ENCODE measurements at places on chromosomes 1 and 21.

DNA sequence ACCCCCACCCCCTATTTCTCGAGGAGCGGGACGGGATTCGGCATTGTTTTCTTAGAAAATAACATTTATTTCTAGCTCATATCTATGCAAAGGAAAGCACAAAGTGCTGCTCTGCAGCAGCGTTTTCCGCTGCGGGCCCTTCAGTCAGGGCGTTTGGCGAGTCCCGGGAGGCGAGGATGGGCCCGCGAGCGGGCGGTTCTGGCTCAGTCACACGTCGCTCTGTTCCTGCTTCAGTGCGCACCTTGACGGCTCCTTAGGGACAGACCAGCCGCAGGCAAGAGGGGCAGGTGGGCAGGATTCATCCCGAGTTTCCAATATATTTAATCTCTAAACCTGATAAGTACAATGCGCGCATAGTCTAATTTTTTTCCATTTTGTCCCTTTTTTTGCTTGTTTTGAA, 5.7 kb downstream of the DMRTA2 start:
- no peak for DNase-seq

GRCh38 chr1:12525311-12526181, 92.5 kb downstream of the DHRS3 start:
- DNase-seq = no peak

- no peak for DNase-seq
Observed at GRCh38 chr1:231075020-231075419, 35.0 kb upstream of the FAM89A start.

- no peak for DNase-seq
Observed at GRCh38 chr1:200075938-200076546, 48.5 kb downstream of the NR5A2 start.

GRCh38 chr1:44422161-44422560, 17.1 kb downstream of the RNF220 start:
- DNase-seq = no peak

DNA sequence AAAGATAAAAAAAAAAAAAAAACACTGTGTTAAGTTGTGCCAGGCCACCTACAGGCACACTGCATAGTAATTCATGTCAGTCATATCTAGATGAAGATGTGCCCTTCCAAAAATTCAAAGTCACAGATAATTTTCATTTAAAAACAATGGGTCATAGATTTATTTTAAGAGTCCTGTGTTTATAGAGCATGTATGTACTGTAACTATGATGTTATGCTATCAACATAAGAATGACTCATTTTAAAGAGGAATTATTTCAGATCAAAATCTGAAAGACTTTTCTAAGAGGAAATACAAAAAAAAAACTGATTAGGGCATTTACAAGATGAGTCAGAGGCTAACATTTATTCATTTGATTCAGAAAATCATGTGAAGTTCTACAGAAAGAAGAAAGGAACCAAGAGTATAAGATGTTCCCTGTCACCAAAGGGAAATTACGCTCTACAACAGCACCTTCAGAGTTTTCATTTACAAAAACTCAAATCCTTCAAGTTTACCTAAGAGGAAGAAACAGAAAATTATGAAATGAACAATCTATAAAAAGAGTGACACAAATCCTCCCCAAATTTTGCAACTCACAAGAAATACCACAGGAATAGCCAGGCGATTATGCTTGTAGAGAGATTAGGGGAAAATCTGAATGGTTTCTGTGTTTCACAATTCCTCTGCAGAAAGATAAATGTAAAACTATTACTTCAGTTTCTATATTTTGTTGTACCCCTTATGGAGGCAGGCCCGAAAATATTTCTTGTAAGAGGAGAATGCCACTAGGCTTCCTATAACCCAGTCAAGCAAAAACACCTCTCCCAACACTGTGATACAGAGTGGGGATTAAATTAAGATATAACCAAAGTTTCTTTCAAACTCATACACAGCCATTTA, 13.8 kb downstream of the TP53BP2 start:
- DNase-seq = no peak

GRCh38 chr1:230043081-230043480, 24.0 kb upstream of the GALNT2 start:
- no peak for DNase-seq

- no peak for DNase-seq
Observed at GRCh38 chr1:226677027-226678020, 61.8 kb downstream of the ITPKB start.

DNA sequence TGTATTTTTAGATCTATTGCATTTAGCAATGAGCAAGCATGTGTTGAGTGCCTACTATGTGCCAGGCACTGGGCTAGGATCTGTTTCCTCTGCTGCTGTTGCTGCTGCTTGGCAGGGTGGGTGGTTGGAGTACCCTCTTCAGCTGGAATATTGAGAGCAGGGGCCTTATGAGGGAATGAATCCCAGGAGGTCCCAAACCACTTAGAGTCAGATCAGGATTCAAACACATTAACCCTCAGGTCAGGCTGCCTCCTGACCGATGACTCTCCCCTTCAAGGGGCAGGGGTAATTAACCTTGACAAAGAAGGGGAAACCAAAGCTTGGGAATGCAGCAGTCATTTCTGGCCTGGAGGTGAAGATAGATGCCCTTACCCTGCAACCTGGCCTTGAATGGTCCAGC, 138.0 kb downstream of the IGSF21 start:
- no peak for DNase-seq

- DNase-seq = peak; percentile 24
Observed at GRCh38 chr1:25642574-25643108, 26.1 kb downstream of the MAN1C1 start.

- DNase-seq = no peak
Observed at GRCh38 chr1:206094024-206094423, 23.2 kb downstream of the AVPR1B start.

- no peak for DNase-seq
Observed at GRCh38 chr1:213519098-213519497, 468.1 kb downstream of the RPS6KC1 start.

DNA sequence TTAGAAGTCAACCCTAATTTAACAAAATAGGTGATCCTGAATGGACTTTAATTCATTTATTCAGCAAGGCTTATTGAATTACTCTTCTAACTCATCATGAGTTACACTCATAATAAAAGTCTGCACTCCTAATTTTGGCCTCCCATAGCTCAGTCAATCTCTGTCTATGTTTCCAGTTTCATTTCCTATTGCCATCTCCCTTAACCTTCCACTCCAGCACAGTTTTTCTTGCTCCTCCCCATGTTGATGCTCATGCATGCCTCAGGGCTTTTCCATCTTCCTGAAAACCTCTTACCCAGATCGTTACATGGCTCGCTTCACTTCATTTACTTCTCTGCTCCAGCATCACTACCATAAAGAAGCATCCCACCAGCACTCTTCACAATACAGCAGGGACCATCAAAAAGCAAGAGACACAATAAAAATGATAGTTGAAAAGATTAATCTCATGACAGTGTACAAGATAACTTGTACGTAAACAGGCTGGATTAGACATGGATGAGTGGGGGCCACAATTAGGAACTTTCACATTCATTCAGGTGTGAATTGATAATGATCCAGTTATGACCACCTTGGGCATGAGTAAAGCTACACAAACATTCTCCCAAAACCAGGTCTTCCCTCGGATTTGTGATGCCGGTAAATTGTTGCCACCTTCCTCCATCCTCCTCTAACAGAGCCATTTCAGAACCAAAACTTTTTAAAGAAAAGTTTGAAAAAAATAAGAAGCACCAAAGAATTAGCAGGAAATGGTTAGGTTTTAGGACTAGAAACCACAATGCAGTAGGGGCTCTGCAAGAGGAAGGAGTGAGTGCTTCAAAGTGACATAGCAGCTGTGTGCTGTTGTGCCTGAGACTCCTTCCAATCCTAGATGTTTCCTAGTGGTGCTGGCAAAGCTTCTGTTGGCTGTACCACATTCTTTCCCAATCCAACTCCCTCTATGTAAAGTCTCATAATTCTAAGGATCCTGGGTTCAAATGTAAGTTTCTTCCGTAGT, 89.8 kb downstream of the OLFML2B start:
- DNase-seq = no peak

DNA sequence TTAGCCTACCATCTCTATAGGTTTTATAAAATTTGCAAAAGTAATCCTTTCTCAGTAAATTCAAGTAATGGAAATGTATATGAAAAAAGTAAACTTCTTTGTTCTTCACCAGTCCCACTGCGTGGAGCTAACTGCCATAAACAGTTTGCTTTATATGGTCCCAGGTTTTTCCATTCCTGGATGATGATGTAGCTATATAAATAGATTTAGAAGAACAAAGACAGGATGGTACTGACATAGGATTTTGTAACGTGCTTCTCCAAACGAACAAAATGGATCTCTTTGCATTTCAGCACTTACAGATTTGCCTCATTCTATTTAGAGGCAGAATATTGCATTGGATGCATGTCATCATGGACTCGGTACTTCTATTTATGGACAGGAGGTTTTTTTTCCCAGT, 57.3 kb downstream of the SMYD2 start:
- no peak for DNase-seq

GRCh38 chr1:150887018-150887417, at the start of gene CTXND2:
TSS of gene CTXND2 (plus strand) at chr1:150887136. CDS start at chr1:150912315, 25,179 bp downstream.
- DNase-seq = no peak

- peak; percentile 64 for DNase-seq
Observed at GRCh38 chr1:1307923-1308755, at the start of the genes ACAP3 and PUSL1. TSS of gene ACAP3 (minus strand) at chr1:1307930. CDS start at chr1:1307815, 115 bp downstream. TSS of gene PUSL1 (plus strand) at chr1:1308597. CDS start at chr1:1308644, 47 bp downstream.

GRCh38 chr1:21149855-21150432, 26.8 kb downstream of the EIF4G3 start:
- no peak for DNase-seq

GRCh38 chr1:24742090-24742938, 2.9 kb upstream of the CLIC4 start:
- DNase-seq = no peak

DNA sequence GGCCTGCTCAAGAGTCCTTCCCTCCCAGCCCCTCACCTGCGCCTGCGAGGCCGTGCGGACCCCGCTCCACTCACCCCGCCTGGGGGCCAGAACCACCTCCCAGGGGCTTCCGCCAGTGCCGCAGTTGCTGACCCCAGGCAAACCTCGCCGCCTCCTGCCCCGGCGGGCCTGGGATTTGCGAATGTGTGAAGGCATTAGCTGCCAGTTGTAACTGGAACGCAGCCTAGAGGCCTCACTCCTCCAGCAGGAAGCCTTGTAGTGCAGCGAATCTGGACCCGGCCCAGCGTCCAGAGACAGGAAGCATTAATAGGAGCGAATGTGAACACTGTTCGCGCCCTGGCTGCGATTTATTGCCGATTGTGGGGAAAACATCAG, 140.9 kb upstream of the ARHGEF16 start:
- no peak for DNase-seq

GRCh38 chr1:96820107-96820506, 98.5 kb downstream of the PTBP2 start:
- DNase-seq = no peak

GRCh38 chr1:61962631-61963030, 220.4 kb downstream of the PATJ start:
- no peak for DNase-seq

- DNase-seq = no peak
Observed at GRCh38 chr1:205274041-205274691, 46.4 kb downstream of the TMCC2 start.

- no peak for DNase-seq
Observed at GRCh38 chr1:30413606-30414005, 309.8 kb downstream of the MATN1 start.

DNA sequence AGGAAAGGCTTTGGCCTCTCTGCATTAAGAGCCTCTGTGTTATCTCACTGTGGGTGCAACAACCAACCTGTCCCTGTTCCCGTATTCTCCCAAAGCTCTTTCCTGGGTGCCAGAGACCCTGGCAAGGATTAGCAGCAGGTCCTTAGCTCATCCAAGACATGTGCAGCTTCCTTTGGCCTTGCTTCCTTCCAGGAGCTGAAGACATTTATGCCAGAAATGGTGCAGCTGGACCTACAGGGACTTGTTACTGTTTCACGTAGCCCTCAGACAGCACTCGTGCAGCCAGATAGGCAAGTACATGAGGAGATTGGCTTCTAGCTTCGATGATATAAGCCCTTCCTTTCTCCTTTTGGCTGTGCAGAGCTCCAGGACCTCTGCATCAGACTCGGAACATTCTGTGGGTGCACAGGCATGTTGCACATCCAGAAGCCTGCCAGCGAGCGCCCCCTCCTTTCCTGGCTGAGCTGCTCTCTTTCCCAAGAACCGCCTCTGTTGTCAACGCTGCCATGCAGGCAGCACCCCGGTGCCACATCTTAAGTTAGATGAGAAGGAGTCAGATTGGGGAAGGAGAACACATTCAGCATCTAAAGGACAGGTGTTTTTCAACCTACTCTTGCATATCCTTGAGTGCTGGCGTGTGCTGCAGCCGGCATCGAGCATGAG, 284.5 kb upstream of the PLXNA2 start:
- DNase-seq = no peak

DNA sequence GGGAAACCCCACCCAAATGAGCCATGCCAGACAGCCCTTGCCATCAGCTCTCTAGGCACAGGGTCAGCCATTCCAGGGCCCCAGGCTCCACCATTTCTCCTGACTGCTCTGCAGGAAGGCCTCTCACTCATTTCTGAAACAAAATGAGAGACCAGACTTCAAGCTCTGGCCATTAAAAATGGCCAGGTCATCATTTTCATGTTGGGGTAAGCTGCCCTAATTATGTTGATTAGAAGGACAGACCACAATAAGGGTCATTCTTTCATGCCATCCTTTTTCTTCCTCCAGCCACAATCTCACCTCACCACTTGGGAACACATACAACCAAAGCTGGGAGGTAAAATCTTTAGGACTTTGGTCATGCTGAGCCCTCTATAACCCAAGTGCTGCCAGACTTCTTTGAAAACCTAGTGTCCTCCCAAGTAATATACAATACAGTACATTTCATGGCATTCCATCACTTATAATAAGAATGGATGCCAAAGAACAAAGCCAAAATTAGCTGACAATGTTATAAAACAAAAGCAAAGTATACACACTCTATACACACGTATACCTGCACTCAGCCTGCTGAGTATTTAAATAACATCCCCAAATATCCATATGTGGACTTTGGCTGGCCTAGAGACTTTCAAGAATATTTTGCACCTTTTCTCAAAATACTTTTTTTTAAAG, 22.4 kb upstream of the RBBP5 start:
- no peak for DNase-seq

DNA sequence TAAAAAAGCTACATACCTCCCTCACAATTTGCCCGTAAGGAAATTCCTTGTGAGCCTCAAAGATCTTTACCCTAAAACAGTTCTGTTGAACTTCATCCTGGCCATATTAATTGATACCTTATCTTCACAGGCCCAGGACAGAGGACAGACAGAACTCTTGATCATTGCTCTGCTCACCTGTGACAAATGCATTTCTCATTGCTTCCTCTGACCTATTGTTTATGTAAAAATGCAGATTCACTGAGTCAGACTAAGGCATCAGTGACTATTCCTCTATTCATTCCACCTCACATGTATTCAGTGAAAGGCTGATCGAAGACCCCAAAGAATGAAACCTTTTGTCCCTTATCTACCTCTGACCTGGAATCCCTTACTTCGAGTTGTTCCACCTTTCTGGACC, 61.0 kb downstream of the BACH1 start:
- DNase-seq = no peak

DNA sequence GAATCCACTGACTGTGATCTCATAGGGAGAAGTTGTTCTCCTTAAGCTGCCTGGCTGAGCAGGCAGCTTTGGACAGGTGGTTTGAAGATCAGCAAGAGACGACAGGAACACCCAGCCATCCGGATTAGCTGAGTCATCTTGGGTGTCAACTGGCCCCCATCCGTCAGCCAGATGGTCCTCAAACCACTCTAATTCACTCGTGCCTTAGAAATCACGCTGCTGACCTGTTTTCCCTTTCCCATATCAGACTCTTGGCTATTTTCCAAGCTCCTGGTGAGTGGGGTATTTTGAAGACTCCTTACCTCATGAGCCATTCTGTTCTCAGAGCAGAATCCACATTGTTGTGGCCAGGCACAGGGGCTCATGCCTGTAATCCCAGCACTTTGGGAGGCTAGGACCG, 149.1 kb upstream of the L1TD1 start:
- no peak for DNase-seq
